ENCODE measurements at places on chromosomes 7 and 10.

- DNase-seq = no peak
Observed at GRCh38 chr7:28163949-28164348, 16.6 kb downstream of the JAZF1 start.

DNA sequence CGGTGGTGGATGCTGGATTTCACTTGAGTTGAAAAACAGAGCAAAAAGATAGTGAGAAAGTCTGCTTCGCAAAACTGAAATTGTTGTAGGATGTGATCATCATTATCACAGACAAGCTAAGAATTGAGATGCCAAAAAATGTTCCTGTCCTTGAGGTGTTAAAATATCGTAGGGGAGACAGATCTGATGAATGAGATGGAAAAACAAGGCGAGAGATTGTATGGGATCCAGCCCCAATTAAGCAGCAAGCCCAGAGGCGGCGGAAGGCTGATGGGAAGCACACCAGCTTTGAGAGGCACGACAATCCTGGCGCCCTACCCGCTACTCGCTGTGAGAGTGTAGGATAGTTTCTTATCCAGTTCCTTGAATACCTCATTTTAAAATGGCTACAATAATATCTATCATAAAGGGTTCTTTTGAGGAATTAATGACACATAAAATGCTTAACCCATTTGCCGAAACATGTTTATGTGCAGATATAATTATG, 131.1 kb upstream of the PTN start:
- DNase-seq = no peak

- DNase-seq = no peak
Observed at GRCh38 chr7:87375662-87376435, 30.4 kb downstream of the CROT start.

- no peak for DNase-seq
Observed at GRCh38 chr7:111892588-111892987, 313.6 kb downstream of the DOCK4 start.
